ENCODE measurements at places on chromosomes 11 and 22. TPM values are rescaled to one million over a fixed set of nuclear protein-coding genes. Genes with fewer than 3 reads are reported as not detected.
A peak's percentile ranks its signal among the peaks of the same experiment; 100 is the strongest.

DNA sequence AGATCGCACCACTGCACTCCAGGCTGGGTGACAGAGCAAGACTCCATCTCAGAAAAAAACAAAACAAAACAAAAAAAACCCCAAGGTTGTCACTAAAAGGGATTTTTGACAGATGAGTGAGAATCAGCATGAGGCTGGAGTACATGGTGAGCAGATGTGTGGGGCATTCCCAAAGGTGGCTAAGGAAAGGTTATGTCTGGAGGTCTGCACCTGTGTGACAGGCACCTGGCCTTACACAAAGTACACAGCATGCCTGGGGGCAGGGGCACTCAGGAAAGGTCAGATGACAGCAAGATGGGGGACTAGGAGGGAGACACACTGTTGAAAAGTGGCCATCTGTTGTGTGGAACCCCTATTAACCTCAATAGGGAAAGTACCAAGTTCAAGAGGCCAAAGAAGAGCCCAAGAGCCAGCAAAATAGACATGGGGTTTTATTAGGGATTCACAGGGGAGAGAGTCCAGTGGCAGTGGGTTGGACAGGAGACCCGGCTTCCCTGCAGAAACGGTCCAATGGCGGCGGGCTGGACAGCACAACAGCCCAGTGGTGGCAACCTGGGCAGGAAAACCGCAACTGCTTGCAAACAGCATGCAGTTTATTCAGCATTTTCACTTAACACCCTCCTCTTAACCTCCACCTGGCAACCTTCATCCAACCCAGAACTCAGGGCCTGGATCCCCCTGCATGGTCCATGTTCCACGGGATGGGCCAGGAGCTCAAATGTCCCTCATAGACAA is 101.1 kb downstream of the MICAL2 start:
- no peak for DNase-seq

DNA sequence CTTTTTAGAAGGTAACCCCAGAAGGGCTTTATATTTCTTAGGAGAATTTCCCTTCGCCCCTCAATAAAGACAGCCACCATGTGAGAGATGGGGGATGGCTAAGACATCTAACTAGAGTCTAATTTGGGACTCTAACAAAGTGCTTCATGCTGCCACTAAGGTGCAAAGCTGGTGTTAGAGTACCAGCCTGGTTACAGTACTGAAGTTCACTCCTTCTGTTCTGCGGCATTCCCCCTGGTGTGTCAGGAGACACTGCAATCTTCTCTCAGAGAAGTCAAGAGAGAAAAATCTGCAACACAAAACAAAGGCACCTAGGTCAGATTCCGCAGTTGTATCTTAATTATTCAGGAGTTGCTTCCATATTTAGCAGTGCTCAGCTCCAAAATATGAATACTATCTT is 603.0 kb upstream of the CADM1 start:
- DNase-seq = no peak

The GDPD4 gene
- polyA plus RNA-seq = 0.13 TPM

DNA sequence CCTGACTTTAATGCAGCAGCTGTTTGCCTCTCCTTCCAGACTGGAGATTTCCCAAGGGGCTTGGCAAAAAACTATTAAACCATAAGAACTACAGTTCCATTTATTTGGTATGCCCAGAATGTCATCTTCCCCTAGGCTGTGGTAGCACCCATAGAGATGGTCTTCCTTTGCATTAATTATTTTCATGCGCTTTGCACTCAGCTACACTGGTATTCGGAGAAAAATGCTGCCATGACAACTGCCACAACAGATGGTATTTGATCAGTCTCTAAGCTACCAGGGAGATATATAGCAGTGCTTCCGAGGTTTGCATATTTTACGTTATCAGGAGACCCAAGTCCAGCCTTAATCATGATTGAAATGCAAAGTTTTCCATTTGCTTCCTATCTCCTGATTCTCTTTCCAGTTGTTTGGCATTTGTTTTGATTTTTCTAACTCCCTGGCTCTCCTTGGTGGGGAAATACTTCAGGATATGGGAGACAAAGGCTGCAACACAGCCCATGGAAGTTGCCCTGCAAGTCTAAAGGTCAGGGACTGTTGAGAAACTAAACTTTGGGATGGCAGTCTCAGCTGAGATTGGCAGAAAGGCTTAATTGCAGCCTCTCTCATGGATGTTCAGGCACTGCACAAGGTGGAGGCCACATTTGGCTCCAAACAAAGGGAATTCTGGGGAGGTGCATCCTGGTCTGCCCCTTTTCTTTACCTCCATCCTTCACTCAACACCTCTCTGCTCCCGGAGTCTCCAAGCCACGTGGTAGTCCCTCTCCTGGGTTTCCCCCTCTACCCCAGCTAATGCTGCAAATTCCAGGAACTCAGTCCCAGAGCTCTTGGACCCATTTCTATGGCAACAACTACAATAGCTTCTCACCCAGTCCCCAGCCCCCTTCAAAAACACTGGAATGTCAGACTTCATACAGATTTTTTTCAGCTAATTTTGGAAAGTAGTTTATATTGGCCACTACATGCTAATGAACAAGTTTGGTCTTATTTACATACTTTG is 151.8 kb downstream of the NAV2 start:
- no peak for DNase-seq

The BIK gene
- polyA plus RNA-seq = 1.4 TPM

The OR52I2 gene
- polyA plus RNA-seq = not detected

GRCh38 chr11:126217491-126217890 is 5.9 kb downstream of the FAM118B start:
- DNase-seq = no peak

The FGF19 gene
- polyA plus RNA-seq = 0.59 TPM

The MMP11 gene
- polyA plus RNA-seq = 16.8 TPM

- no peak for DNase-seq
These were observed 104.0 kb downstream of the SOX6 start for GRCh38 chr11:16252373-16252772.

The NNMT gene
- 1.4 TPM for polyA plus RNA-seq

DNA sequence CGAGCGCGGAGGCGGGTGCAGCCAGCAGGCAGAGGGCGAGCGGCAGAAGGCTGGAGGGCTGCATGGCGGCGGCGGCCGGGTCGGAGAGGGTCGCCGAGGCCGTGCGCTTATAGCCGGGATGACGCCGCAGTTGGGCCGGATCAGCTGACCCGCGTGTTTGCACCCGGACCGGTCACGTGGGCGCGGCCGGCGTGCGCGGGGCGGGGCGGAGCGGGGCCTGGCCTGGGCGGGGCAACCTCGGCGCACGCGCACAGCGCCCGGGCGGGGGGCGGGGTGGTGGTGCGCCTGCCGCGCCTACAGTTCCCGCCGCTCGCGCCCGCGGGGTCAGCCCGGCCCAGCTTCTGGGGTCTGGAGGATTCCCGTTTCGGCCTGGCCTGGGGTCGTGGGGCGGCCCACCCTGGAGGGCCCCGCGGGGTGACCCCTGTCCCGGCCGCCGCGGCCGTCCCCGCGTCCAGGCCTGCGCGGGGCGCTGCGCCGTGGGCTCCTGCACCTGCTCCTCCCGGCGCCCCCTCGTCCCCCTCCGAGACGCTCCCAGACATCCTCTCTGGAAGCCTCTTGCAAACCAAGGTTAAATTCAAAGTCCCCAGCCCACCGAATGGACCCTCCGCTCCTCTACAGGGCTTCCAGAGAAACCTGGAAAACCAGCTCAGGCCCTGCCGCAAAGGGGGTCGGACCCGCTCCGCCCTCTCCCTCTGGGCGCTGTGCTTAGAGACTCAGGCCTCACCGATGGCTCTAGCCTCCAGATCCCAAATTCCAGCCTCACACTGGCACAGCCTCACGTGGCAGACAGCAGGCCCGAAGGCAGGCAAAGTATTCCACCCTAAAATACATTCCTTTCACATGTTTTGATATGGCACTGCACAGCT is at the start of gene CTSD:
CTSD (minus strand) TSS at position 132 of the 866 bp plus-strand sequence; CDS start at position 64, 68 bp downstream.
- peak; percentile 75 for DNase-seq

DNA sequence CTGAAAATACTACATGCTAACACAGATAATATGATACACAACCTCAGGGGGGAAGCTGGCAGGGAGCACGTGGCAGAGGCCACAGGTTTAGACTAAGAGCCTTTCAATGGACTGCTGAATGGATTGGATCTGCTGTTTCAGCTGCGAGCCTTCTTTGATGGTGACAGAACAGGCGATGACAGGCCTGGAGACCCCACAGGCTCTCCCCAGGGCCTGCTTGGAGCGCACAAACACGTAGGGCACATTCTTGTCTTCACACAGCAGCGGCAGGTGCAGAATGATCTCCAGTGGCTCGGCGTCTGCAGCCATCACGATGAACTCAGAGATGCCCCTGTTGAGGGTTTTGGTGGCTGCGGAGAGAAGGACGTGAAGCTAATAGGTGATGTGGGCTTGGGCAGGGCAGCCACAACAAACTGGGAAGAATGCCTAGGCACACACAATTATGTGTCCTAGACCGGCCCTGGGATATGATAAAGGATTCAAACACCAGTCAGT is 13.8 kb downstream of the SNU13 start:
- DNase-seq = no peak

DNA sequence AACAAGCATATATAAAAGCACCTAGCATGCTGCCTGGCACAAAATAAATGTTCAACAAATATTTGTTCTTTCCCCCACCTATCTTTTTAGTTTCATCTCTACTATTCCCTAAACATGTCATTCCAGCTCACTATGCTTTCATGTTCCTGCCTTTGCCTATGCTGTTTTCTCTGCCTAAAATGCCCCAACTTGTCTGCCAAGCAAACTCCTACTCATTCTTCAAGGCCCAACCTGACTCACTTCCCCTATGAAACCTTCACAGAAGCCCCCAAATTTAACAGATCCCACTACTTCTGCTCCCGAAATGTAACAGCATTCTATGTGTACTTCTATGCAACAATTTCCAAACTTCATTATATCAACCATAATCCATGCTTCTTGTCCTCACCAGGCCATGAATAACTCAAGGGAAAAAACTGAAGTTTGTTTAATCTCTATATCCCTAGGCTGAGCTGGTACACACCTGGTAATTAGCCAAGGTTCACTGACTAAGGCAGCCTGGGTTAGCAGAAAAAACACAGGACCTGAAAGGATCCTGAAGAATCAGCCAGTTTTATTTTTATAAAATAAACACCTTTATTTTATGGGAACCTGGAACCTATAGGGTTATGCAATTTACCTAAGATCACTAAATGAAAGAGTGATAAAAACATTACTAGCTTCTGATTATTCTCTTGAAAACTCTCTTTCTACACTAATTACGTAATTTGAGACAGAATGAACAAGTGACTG is 72.2 kb downstream of the PAK1 start:
- no peak for DNase-seq

DNA sequence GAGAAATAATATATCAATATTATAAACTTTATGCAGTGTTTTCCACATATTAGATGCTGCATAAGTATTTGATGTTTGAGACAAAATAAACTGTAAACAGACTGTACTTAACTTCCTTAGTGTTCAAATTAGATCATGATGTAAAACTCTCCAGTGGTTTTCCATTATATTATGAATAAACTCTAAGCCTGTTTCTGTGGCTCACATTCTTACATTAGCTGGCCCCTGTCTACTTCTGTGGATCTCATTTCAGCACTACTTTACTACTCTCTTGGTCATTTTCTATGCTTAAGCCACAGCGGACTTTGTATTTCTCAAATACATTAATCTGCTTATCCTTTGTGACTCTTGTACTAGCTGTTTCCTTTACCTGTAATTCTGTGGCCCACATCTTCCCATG is 55.6 kb downstream of the ARHGEF12 start:
- no peak for DNase-seq

- no peak for DNase-seq
These were observed 27.1 kb downstream of the TSKU start for GRCh38 chr11:76810151-76810853.

The KDM4E gene
- polyA plus RNA-seq = 0.30 TPM

DNA sequence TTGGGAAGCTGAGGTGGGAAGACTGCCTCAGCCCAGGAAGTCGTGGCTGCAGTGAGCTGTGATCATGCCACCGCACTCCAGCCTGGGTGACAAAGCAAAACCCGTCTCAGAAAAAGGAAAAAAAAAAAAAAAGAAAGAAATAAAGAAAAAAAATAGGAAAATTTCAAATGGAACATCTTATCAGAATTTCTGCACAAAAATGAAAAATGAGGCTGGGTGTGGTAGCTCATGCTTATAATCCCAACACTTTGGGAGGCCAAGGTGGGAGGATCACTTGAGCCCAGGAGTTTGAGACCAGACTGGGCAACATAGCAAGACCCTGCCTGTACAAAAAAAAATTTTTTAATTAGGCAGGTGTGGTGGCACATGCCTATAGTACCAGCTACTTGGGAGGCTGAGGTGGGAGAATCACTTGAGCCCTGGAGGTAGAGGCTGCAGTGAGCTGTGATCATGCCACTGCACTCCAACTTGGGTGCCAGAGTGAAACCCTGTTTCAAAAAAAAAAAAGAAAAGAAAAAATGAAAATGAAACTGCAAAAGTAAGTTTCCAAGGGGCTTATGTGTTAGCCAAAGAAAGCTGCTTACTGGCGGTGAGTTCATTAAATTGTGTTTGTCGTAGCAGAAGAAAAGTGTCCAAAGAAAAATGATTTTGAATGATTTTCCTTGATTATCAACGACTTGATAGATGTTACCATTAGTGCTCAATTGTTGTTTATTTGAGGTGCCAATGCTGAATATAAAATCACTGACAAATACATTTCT is 7.5 kb upstream of the CRKL start:
- no peak for DNase-seq

The DEPDC7 gene
- 9.0 TPM for polyA plus RNA-seq

DNA sequence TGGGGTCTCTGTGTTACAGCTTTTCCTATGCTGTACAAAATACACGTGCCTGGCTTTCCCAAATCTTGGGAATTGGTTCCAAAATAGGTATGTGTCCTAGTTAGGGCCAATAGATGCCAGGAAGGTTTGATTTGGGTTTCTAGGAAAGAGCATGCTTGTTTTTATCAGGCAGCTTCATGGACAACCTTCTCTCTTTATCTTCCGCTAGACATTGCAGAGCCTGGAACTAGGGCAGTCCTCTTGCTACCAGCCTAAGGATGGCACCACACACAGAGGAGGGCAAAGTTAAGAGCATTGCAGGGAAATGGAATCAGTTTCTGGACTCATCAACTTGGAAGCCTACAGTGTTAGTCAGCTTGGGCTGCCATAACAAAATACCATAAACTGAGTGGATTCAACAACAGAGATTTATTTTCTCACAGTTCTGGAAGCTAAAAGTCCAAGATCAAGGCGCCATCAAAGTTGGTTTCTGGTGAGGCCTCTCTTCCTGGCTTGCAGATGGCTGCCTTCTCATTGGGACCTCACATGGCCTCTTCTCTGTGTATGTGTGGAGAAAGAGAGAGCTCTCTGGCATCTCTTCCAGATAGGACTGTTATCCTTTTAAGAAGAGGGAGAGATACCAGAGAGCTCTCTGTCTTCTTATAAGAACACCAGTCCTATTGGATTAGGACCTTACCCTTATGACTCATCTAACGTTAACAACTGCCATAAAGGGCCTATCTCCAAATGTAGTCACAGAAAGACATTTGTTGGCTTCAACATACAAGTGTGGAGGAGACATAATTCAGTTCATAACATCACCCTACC is 27.3 kb upstream of the CREB3L1 start:
- DNase-seq = no peak

- DNase-seq = no peak
These were observed 37.6 kb downstream of the PTPRJ start for GRCh38 chr11:48017831-48018527.

DNA sequence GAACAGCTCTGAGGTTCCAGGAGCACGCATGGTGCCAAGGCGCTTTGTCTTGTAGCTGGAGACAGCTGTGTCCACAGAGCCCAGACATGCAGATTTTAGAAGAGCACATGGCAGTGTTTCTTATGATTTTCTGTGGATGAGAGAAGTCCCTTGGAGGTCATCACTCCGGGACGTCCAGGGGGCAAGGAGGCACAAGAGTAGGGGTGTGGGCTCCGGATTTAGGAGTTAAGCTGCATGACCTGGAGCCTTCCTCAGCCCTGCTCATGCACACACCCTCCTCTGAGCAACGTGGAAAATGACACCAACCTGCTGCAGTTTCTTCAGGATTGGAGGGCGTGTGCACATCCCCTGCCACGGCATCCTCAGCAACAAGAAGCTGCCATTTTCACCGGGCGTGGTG is 1286.7 kb downstream of the TBC1D22A start:
- DNase-seq = no peak

The TMPRSS13 gene
- 1.4 TPM for polyA plus RNA-seq

Measured in renal cortex interstitium (tissue), 15 donors.